ENCODE measurements at places on chromosomes 11 and 22. TPM values are rescaled to one million over a fixed set of nuclear protein-coding genes. Genes with fewer than 3 reads are reported as not detected.

POLR2L gene
- total RNA-seq = 107 TPM

GRCh38 chr11:111439901-111440300 is 60.8 kb upstream of the POU2AF1 start:
- DNase-seq = no peak

NTM gene
- total RNA-seq = not detected

GRCh38 chr11:9003573-9004182 is at the start of gene NRIP3:
NRIP3 (minus strand) TSS chr11:9004001; CDS start chr11:9003935, 66 bp downstream.
- peak; percentile 61 for DNase-seq

GRCh38 chr22:37544955-37545702 is 15.2 kb upstream of the CDC42EP1 start:
- peak; percentile 89 for DNase-seq

DNA sequence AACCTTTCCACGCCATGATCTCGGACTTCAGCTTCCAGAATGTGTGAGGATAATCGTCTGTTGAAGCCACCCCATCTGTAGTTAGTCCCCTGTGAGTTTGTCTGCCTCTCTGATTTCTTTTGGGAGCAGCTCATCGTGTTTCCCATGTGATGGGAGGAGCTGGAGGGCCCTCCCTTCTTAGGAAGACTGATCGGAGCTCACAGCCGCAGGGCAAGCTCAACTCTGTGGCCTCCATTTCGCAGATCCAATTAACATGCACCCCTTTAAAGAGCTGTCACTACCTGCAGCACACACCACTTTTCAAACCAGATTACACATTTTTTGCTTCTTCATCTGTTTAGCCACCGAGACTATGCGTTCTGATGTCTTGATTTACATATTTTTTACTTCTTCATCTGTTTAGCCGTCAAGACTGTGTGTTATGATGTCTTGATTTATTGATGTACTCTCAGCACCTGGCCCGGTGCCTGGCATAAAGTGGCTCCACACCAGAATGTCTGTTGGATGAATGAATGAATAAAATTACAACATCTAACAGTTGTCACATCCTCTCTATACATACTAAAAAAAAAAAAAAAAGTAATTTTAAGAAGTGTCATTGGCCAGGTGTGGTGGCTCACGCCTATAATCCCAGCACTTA is 14.9 kb upstream of the PPFIA1 start:
- DNase-seq = no peak

- no peak for DNase-seq
These were observed 284.1 kb downstream of the TTC28 start for GRCh38 chr22:28395520-28395919.

OR4A16 gene
- not detected for total RNA-seq

DNA sequence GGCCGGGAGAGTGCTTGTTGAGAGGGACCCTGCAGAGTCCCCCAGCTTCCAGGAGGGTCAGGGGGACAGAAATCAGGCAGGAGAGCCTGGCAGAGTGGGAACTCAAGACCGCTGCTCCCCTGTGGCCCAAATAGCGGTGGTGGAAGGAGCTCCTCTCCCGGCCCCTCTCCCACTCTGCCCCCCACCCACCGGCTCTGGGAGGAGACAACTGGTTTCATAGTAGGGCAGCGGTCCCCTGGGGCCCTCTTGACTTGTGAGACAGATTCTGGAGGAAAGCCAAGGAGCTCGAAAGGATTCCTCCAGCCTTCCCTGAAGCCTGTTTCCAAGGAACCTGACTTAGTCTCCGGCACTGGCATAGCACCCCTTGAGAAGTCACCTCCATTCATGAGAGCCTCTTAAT is 10.1 kb downstream of the PKNOX2 start:
- no peak for DNase-seq

GRCh38 chr11:125842321-125842948 is 9.3 kb downstream of the PATE4 start:
- no peak for DNase-seq

DNA sequence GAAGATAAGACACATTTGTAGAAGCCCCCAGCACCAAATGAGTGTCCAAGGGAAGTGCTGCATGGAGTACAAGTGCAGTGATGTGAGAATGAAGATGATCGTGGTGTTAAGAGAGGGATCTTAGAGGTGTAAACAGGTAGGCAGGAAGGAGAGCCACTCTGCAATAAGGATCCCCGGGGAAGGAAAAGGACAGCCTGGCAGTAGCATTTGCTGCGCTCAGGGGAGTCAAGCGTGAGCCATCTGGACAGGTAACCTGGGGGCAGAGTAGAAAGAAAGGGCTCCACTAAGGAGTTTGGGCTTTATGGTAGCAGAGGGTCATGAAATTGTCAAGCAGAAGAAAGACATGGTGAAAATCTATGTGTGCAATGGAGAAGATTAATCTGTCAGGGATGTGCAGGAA is 587.2 kb downstream of the BUD13 start:
- no peak for DNase-seq

CLMP gene
- total RNA-seq = not detected

GRIK4 gene
- total RNA-seq = not detected

ADAMTS8 gene
- not detected for total RNA-seq

- DNase-seq = no peak
These were observed 32.6 kb downstream of the KREMEN1 start for GRCh38 chr22:29105468-29105867.

GRCh38 chr11:19845626-19846025 is 133.0 kb downstream of the NAV2 start:
- no peak for DNase-seq

GRCh38 chr11:125953401-125953935 is 7.6 kb downstream of the VSIG10L2 start:
- DNase-seq = no peak

GRCh38 chr11:63262547-63262946 is 19.1 kb upstream of the SLC22A25 start:
- no peak for DNase-seq

MS4A12 gene
- not detected for total RNA-seq

ADM2 gene
- total RNA-seq = 10.2 TPM

GRCh38 chr22:29722151-29722550 is 2.3 kb downstream of the CABP7 start:
- DNase-seq = peak; percentile 44

All from Calu3 (cell line).